ENCODE measurements at places on chromosomes 7 and 10. TPM values are rescaled to one million over a fixed set of nuclear protein-coding genes. Genes with fewer than 3 reads are reported as not detected.

DNA sequence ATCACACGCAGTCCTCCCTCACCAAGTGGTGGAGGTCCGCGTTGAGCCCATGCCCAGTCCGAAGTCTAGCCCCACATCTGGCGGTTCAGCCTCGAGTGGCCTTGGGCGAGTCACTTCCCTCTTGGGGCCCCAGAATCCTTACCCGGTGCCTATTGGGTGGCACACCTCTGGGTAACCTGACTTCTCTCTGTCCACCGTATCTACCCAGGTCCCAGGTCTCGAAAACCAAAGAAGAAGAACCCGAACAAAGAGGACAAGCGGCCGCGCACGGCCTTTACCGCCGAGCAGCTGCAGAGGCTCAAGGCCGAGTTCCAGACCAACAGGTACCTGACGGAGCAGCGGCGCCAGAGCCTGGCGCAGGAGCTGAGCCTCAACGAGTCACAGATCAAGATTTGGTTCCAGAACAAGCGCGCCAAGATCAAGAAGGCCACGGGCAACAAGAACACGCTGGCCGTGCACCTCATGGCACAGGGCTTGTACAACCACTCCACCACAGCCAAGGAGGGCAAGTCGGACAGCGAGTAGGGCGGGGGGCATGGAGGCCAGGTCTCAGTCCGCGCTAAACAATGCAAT, 4.3 kb downstream of the EN2 start:
- no peak for DNase-seq

- no peak for DNase-seq
Measured at GRCh38 chr7:29780346-29780745, 26.0 kb upstream of the WIPF3 start.

- DNase-seq: no peak
Measured at GRCh38 chr7:68441645-68442044, 1156.6 kb upstream of the AUTS2 start.

DNA sequence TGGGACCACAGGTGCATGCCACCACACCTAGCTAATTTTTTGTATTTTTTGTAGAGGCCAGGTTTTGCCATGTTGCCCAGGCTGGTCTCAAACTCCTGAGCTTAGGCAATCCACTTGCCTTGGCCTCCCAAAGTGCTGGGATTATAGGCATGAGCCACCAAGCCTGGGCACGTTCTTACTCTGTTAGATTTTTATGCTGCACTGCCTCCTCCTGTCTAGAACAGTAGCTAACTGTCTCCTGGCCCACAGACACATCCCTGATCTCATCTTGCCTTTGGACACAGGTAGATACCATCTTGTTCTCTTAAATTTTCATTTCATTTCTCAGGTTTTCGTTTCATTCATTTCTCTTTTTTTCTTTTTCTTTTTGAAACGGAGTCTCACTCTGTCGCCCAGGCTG, 41.1 kb downstream of the BLVRA start:
- DNase-seq: no peak

The MNX1 gene
- not detected for total RNA-seq

DNA sequence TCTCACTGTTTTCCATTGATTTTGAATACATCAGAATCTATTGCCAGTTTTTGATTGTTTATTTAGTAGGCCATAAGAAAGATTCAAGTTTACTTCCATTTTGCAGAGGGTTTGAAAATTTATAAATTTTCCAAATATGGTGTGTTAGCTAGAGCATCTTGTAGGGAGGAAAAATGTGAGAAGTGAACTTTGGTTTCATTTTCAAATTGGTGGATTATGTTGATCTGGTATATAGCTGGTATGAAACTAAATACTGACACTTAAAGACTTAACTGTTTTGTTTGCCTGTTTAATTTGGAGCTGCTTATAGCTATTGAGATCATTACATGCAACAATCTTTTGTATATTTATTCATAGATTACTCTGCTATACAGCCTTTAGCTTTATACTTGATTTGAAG, 108.1 kb downstream of the ADAM22 start:
- no peak for DNase-seq

The NPY gene
- total RNA-seq: not detected

The TWIST1 gene
- total RNA-seq: 7.1 TPM

DNA sequence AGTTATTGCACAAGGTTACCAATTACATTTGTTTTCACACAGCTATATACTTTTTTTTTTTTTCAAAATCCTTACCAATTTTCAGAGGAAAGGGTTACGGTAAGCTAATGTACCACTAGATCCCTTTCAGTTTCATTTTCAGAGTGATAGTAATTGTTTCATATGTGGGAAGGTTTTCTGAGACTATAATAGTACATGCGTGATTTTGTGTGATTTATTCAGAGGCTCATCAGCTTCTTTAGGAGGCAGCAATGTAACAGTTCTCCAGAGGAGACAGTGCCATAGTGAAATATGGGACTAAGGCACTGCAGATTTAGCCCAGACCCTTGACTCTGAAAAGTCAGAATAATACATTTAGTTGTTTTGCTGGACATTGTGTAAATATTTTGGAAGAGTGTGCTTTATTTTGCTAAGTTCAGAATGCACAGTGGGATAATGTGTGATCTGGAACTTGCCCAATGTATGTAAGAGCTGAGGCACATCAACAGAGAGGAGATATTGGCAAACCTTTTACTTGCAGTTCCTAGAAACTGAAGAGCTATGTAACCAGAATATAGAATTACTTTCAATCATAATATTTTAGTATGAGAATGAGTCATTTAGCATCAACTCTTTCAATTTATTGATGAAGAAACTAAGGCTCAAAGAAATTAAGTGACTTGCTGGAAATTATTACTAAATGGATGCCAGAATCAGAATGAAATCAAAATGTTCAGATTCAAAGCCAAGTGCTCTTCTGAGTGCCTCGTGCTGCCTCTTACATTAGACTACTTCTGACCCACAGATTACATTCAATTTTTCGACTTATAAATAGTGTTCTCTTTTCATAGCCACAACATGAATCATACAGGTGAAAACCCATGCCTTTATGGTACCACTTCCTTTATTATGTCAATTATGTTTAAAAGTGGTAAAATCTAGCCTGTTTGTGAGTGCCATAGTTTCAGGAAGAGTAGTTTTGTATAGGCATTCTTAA, 207.7 kb upstream of the TEX47 start:
- DNase-seq: no peak

GRCh38 chr7:65839846-65840245, 33.0 kb upstream of the VKORC1L1 start:
- no peak for DNase-seq

DNA sequence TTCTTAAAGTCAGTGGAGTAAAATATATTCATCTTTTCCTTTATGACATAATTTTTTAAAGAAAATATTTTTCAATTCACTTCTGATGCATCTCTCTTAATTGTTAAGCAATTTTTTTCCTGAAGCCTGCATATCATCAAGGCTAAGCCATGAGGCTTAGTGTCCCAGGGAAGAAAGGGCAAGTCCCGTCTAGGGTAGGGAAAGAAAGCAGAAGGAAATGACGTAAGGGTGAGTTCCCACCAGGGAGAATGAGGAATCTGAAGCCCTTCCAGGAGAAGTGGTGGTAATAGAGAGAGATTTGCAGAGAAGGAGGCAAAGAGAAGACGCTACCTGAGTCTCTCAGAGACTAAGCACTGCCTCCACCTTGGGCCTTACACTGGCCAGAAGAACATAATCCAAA, 96.8 kb upstream of the NFE2L3 start:
- DNase-seq: no peak

GRCh38 chr7:148982654-148983199, 45.6 kb downstream of the PDIA4 start:
- DNase-seq: no peak

Data from mesenteric fat pad (tissue), 1 donor.